ENCODE measurements at places on chromosomes 2 and 18.

DNA sequence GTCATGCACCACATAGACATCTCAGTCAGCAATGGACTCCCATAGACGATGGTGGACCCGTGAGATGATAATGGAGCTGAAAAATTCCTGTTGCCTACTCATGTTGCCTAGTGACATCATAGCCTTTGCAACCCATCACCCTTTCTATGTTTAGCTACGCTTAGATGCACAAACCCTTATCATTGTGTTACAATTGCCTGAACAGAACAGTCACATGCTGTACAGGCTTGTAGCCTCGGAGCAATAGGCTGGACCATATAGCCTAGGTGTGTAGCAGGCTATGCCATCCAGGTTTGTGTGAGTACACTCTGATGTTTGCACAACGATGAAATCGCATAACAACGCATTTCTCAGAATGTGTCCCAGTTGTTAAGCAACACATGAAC, 221.6 kb downstream of the ALPK2 start:
- DNase-seq = no peak

DNA sequence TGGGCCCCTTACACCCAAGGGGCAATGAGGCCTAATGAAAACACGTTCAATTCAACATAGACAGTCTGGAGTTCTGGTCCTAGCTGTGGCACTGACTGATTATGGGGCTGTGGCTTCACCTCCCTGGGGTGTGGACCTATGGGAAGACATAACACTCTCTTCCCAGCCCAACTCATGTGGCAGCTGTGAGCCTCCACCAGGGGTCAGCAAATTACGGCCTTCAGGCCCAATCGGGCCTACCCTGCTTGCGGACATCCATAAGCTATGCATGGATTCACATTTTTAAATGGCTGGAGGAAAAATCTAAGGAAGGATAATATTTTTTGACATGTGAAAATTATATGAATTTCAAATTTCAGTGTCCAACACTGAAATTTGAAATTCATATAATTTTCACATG, 101.3 kb downstream of the LOXHD1 start:
- no peak for DNase-seq

- no peak for DNase-seq
These were observed 766.3 kb downstream of the SLC4A3 start for GRCh38 chr2:220393711-220394110.

DNA sequence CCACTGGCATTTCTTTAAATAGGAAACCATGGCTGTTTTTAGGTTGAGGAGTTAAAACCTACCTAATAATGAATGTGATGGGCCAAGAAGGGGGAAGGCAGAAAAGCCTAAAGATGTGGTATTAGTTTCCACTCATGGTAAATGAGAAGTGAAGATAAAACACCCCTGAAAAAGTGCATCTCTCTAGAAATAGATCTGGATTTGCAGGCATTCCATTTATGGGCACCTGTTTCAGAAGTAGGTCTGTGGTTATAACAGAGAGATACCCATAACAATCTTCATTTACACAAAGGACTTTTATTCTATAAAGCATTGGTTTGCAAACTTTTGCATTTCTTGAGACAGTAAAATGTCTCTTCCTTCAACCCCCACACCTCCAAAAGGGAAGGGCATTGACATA, 62.1 kb downstream of the PRKCE start:
- no peak for DNase-seq

- no peak for DNase-seq
These were observed 174.4 kb downstream of the ICOS start for GRCh38 chr2:204110751-204111516.

DNA sequence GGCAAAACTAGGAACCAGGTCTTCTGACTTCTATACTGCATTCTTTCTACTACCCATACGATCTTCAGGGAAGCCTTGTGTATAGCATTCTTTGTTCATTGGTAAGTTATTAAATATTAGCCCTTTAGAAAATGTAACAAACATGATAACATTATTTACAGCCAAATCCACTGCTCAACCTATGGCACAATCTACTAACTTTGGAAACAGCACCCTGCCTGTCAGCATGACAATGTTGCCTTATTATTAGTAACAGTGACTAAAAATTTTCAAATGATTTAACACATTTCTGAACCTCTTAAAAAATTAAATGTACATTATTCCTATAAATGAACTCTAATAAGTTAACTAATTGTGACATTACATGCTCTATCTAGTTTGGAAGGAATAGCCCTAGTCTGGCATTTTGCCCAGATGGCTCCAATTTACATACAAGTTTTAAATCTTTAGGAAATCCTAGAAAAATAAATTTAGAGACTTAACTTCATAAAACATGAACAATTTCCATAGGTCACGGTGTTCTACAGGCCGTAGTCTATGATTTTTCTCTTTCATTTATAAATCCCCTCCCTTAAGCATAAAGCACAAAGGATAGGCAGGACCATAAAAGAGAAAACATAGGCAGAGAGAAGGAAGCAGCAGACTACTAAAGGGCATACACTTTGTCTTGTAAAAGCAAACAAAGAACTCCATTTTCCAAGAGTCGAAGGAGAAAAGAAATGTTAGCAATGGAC, 33.7 kb downstream of the YES1 start:
- no peak for DNase-seq

DNA sequence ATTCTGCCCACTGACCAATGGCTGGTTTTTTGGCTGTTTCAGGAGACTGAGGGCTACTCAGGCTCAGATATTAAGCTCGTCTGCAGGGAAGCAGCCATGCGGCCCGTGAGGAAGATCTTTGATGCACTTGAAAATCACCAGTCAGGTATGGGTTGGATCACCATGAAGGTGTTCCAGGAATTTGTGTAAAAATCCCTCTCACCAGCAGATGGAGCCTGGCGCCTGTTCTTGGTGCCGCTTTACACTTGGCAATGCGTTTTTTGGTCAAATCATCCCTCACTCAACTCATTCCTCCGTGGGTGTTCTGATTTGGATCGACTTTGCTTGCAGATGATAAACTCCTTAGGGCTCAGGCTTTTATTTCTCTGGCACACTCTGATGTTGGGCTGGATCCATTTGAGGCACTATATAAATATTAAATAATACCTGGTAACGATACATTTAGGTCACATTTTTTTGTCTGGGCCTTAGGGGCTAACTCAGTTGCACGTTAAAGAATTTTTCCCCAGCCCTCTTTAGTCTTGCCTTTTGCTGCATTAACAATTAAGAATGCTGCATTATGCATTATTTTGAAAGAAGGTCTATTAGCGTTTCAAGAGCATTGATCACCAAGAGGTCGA, 50.0 kb downstream of the HDHD2 start:
- peak; percentile 53 for DNase-seq

GRCh38 chr2:189188115-189188805, 8.7 kb upstream of the COL5A2 start:
- DNase-seq = no peak

DNA sequence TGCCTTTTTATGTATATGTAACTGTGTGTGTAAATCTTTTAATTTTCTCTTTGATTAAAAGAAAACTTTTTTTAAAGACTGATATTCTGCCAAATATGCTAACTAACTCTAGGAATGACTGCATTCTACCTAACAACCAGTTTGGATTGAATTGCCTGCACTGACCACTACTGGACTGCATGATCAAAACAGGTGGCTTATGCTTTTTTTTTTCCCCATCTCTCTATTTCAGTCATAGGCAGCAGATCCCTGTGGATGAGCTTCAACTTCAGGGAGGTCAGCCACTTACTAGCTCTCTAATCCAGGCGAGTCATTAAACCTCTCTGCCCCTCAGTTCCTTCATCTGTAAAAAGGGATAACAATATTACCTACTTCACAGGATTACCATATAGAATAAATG, 138.6 kb upstream of the SERTAD2 start:
- DNase-seq = no peak

GRCh38 chr2:169302364-169302763, 60.0 kb downstream of the LRP2 start:
- no peak for DNase-seq

GRCh38 chr2:35251156-35251555, 1104.4 kb upstream of the CRIM1 start:
- no peak for DNase-seq

- DNase-seq = no peak
These were observed 98.0 kb downstream of the ANKRD44 start for GRCh38 chr2:197212344-197213262.

DNA sequence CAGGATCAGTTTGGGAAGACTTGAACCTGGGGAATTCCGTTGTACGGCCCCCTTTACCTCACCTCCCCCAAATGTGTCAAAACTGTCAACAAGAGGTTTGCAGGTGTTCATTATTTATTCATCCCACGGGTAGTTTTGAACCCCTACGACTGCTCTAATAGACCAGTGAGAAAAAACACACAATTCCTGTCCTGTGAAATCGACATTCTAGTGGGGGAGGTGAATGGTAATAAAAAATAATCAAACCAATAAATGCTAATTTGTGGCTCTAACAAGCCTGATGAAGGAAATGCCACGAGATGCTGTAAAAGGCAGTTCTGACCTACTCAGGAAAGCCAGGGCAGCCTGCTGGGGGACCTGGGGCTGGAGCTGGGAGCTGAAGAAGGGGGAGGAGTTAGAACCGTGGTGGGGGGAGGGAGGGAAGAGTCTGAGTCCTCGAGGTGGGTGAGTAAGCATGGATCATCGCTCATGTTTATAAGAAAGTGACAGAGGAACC, 463 bp upstream of the DNAJB2 start:
- no peak for DNase-seq

DNA sequence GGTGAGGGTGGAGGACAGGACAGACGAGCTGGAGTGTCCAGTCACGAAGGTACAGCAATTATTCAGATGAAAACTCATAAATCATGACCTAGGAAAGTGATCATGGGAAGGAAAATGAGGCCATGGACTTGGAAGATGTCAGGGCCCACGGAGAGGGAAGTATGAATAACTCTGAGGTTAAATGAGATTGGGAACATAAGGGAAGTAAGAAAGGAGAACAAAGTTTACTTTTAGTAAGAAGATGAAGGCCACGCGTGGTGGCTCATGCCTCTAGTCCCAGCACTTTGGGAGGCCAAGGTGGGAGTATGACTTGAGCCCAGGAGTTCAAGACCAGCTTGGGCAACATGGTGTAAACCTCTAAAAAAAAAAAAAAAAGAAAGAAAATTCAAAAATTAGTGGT, 56.2 kb downstream of the AQP4 start:
- no peak for DNase-seq

GRCh38 chr18:55744206-55744605, 156.2 kb upstream of the TCF4 start:
- no peak for DNase-seq

DNA sequence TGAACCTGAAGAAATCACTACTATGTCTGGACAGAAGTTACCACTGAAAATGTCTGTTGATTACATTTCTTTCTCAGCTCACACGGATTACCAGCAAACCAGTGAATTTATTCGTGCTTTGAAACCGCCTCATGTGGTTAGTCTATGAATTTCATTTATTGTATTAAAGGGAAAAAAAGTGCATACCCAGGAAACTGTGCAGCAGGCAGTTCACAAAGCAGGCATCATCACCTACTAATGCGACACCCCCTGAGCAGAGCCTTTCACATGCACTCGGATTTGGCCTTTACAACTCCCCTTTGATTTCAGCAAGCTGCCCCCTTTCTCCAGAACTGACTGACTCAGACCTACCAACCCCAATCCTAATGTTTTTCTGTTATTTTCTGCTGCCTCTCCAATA, 20.1 kb downstream of the CPSF3 start:
- DNase-seq = no peak

GRCh38 chr2:178913049-178913441, 105.8 kb upstream of the TTN start:
- DNase-seq = no peak

GRCh38 chr18:58275176-58275575, 231.2 kb downstream of the NEDD4L start:
- no peak for DNase-seq

DNA sequence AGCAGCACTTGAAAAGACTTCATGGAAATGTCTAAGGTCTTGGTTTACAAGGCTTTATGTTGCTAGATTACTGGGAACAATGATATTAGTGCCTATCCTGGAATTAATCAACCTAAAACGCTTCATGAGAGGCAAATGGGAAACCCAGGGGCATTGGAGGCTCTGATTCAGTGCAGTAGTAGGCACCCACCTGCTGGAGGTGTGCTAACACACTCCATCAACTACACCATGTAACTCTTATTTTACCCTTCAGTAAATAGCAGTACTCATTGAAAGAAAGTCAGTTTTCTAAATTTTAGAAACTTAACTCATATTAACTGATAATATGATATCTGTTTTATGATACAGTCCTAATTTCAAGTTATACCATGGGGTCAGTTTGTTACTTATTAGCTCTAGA, 17.4 kb upstream of the HNRNPA3 start:
- DNase-seq = no peak

DNA sequence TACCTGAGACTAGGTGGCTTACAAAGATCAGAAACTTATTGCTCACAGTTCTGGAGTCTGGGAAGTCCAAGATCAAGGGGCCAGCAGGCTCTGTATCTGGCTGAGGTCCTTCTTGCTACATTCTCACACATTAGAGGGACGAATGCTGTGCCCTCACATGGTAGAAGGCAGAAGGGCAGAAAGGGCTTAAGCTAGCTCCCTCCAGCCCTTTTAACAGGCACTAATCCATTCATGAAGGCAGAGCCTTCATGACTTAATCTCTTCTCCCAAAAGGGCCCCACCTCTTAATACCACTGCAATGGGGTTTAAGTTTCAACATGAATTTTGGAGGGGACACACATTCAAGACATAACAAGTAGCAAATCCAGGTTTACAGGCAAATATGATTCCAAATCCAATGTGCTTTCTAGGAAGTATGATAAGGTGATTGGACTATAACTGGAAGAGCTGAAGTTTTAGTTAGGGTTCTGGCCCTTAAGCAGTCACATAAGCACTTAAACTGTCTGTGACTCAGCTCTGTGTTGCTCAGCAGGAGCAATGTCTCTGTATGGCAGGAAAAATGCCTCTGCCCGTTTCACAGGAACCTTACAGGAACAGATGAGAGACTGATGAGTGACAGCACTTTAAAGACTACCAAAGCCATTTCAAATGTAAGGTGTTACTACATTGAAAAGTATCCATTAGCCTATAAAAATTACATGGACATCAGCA, 119.6 kb upstream of the PTPRM start:
- DNase-seq = no peak

GRCh38 chr2:217478831-217479455, 523.9 kb downstream of the TNS1 start:
- no peak for DNase-seq

DNA sequence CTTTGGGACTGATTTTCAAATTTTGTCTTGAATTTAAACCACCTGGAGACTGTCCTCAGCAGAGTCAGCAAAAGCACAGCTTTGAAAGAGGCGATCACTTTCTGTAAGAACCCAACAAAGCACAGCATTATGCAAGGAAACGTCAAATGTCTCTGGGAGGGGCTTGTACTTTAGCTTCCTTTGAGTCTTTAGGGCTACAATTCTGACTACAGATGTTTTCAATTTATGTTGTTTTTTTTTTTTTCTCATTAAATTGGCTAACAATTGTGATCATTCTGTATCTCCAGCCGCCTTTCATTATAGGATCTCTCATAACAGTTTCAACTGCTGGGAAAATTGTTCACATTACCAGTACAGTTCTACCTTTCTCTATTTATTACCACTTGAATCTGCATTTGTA, 48.3 kb downstream of the COL3A1 start:
- DNase-seq = no peak

GRCh38 chr2:223027442-223027841, 24.5 kb upstream of the KCNE4 start:
- no peak for DNase-seq
